ENCODE measurements at places on chromosomes 1 and 21.
A peak's percentile ranks its signal among the peaks of the same experiment; 100 is the strongest.

- DNase-seq = no peak
These were observed 7.7 kb downstream of the SELENON start for GRCh38 chr1:25807480-25808390.

DNA sequence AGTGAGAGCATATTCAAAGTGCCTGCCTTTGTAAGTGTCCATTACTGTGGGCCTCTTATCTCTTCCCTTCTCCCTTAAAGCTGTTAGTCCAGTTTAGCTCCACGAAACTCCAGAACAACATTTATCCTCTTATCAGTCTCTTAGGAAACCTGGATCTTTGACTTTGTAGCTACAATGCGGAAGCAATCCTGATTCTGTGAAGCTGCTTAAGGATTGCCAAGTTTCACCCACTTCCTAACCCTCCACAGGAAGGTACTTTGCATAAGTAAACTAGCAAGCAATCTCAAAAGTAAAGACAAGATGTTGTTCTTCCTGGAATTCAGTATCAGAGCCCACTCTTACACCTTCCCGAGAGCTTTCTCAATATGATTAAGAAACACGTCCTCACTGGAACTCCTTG, 164.9 kb upstream of the USP25 start:
- DNase-seq = no peak

DNA sequence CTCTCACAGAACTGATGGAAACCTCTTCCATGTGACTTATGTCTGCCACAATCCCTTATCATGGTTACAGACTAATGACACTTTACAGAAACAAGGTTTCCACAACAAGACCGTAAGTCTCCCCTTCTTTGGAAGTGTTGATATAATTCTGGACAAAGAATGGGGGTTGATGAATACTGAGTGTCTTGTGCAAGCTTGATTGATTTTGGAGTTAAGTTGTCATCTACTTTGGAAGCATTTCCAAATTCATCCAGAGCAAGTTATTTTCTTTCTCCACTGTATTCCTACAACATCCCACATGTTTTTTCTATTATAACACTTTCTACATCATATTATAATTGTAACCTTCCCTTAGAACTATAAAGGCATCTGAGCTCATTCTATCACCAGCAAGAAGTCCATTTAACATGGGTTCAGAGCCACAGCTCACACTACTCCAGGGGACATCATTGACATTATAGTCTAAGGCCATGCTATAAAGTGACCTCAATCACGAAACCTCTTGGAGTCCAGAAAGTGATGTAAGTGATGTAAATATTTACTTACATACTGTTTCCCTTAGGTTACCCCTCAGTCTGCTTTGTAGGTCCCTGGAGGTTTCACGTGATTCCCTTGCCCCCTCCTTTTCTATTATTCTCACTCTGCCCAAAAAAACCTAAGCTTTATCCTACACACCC, 125.7 kb upstream of the PBX1 start:
- DNase-seq = no peak

- no peak for DNase-seq
These were observed 1.4 kb downstream of the DIO1 start for GRCh38 chr1:53895421-53895820.

DNA sequence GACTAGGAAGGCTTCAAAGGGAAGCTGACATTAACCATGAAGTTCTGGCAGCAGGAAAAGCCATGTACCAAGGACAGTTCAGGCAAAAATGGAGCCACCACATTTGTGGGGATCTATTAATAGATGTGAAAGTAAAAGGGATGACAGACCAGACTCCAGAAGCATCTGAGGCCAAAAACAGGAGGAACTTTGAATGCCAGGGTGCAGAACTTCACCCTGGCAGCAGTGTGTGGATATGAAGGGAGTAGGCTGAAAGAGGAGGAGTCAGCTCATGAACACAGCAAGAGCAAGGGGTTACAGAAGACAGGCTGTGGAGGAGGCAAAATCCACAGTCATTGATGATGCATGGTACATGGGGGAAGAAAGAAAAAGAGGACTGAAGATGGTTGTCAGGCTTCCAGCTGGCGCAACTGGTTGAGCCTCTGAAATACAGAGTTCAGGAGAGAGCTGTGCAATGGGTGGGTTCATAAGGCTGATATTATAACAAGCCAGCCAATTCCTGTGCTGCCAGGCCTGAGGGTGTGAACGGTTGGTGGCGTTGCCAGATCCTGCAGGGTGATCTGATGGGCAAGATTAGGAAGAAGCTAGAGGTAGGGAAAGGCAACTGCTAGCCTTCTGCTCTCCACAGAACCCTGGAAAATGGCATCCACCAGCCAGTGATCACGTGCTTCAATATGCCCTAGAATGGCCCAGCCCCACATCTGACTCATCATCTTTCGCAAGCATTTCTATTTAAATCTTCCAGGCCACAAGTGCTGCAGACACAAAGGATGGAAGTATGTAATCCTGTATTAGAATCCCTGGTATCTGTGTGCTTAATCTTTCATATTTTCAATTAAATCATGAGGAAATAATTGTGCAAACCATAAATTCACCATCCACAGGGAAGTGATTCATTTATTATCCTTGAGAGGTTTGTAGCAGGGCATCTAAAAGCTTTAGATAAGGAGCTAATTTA, 81.9 kb downstream of the SLC25A24 start:
- DNase-seq = no peak

DNA sequence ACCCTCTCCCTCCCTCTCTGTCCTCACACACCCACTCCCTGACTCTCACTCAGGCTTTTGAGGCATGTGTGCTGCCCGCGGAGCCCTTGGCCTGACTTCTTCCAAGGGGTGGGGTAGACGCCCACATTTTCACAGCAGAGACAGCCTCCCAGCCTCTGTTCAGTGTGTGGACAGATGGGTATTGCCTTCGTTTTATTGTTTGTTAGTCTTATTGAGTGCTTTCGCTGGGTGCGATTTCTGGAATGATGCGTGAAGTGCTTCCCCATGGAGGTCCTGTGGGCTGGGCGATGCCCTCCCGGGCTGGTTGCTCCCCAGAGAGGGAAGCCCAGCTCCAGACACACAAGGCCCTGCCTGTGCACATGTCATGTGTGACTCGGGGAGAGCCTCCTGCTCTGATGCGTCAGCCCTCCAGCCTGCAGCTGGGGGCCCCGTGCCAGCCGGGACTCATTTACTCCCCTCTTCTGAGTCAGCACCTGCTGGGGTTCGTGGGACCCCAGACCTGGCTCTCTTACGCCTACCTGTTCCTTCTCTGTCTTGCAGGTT, 14.7 kb downstream of the PDXK start:
- DNase-seq = no peak

- no peak for DNase-seq
These were observed 33.3 kb downstream of the TIAM1 start for GRCh38 chr21:31310750-31311149.

DNA sequence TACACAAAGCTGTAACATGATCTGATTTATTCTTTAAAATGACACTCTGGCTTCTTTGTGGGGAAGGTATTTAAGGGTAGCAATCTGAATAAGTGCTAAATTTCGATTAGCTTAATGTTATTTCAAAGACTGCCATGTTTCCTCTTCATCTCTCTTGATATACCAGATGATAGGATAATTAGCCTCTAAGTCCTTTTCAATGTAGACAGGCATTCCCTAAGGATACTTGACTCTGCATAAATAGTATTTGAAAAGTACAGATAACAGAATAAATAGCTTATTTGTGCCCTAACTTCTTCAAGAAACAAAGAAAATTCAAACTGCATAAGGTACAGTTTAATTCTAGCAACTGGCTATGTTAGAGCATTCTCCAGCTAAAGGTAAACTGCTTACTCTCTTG, 46.2 kb downstream of the ARHGAP29 start:
- no peak for DNase-seq

DNA sequence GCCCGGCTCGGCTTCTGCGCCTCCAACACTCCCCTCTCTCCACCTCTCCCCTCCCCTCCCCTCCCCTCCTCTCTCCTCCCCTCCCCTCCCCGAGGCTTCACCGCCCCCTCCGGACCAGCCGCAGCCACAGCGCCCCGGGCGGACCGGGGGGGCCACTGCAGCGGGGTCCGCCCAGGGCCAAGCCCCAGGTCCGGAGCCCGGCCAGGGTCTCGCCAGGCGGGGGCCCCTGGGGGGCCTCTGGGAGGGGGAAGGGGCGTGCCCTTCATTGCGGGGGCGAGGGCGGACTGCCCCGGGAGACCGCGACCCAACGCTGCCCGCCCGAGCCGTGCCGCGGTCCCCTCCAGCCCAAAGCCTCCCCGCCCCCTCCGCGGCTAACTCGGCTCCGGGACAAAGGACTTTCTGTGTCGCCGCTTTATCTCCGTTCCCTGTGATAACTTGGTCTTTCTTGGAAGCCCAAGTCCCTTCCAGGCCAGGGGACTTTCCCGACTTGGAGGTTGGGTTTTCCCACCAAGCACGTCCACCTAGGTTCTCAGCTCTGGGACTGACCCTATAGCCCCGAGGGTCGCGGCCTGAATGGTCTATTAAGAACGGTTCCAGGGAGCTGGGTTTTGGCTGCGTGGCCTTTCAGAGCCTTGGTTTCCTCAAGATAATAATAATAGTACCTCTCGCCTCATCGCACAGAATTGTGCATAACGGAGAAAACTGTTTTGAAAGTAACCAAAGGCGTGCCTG, at the start of gene UBQLN4:
UBQLN4 (minus strand) TSS at position 31 of the 732 bp plus-strand sequence. CDS start 97 bp downstream, outside the sequence.
- DNase-seq = peak; percentile 82

GRCh38 chr1:96843196-96843595, 121.6 kb downstream of the PTBP2 start:
- DNase-seq = no peak

DNA sequence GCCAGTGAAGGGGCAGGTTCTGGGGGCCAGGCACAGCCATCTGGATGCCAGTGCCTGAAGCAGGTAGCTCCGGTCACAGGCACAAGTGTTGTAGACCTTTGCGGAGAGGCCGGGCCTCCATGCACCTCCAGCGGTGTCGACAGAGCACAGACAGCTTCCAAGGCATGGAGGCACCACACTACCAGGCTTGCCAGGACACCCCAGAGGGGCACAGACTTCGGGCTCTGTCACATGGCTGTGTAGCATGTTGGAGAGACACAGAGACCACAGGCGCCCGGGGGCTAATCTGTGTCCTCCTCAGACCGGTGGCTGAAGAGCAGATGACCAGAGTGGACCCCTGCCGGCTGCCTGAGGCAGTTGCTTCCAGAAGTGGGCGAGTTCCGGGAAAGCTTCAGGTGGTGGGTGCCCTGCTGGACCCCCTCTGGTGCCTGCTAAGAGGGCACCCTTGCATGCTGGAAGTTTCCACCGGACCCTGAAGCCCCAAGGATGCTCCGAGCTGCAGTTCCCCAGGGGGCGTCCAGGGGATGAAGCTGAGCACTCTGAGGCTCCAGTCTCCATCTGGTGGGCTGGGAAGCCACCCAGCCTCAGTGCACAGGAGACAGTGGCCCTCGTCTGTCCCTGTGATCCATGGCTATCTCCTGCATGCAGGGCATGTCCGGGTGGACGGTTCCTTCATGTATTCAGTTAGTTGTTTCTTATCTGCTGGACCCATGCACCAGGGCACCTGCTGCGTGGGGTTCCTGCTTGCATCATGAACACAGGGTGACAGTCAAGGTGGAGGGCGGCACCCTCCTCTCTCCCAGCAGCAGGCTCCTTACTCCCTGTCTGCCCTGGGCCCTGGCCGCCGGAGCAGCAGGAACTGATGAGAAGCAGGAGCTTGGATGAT, 82.4 kb downstream of the OBSCN start:
- DNase-seq = no peak

DNA sequence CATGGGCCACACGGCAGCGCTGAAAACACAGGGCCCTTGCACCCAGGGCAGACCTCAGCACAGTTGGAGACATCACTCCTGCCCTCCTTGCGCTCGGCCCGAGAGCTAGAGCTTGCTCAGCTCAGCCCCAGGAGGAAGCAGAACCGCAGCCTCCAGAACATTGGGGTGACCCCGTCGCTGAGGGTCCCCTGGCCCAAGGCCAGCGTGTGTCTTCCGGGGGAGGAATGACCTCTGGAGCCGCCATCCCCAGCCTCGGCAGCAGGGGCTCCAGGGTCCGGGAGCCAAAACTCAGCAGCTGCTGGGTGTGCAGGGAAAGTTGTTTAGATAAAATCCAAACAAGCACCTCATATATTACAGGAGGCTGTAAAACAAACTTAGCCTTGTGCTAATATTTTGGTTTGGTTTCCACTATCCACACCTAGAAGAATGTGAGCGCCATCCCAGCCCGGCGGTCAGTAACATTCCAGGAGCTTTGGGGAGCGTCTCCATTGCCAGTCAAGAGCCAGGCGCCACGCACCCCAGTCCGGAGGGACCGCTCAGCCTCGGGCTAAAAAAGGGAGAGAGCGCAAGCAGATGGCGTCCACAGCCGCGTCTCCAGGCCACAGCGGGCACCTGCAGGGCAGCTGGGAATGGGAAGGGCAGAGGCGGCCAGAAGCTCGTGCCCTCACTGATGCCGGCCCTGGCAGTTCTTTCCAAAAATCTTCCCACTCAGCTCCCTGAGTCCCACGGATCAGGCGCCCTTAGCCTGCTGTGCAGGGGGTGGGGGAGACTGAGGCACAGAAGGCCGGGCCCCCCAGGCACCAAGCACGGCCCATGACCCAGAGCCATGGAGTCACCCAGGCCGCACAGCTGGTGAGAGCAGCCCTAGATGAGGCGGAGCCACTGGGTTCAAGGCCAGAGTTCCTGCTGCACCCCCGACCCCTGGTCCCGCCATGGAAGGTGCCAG, 52.0 kb downstream of the SLX9 start:
- DNase-seq = no peak

Data from stimulated activated CD8-positive, alpha-beta memory T cell treated with anti-CD3 and anti-CD28 coated beads, Interleukin-2, amount 100 ng/mL, for 48 hours (primary cell).